ENCODE measurements at places on chromosomes 6 and 20.

DNA sequence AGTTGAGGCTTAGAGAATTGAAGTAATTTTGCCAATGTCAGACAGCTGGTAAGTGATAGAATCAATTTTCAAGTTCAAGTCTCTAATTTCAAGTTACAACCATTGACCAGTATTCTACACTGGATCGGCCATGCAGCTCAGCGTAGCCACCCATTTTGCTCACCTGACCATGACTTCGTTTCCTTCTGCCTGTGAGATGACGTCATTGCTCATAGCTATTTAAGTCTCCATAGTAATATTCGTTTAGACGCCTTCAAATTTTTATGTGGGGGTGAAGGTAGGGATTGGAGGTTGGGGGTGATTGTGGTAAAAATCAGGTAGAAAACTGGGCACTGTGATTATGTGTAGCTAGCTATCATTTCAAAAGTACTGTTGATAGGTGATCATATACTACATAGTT is 5.6 kb upstream of the HTR1B start:
- no peak for DNase-seq

DNA sequence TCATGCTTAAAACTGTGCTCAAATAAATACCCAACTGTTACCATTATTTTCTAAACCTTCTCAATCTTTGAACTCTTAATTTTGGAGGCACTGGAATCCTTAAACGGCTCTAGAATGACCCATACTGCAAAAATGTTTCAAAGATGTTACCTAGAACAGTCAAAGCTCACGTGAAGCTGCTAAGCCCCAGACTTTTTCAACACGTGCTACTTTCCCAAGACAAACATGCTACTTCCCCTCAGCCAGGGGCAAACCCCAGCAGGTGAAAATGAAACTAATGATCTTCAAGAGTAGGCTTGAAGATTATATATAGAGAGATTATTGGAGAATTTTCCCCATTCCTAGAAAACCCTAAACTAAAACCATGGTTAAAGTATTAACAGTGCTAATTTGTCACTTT is 28.1 kb downstream of the HUS1B start:
- DNase-seq, result no peak

DNA sequence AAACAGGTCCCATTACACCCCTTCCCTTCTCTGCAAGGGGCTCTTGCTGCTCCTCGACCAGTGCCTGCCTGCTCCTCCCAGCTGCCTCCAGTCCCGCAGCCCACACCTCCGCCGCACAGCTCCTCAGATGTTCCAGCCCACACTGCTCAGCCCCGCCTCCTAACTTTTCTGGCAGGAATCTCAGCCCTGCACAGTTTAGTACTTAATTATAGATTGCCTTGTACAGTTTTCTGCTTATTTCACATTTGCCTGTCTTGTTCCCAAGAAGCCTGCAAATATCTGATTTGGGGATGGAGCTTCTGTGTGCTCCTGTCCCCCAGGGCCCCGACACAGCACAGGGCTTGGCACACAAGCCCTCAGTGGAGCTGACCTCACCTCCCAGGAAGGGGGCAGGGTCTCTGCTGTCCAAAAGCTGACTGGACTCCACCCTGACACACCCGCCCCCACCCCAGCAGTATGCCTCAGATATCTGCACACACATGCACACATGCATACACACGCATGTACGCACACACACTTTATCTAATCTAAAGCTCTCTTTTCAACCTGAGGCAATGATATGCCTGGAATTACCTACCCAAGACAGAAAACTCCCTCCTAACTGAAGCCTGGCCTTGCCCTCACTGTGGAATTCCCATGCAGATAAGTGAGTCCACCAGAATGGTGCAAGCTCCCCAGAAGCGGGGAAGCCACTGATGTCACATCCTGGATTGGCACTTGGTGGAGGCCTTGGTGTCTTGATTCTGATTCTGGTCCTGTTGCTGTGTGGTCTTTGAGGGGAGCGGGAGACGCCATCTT is 1.2 kb upstream of the PNPLA1 start:
- DNase-seq, result no peak

DNA sequence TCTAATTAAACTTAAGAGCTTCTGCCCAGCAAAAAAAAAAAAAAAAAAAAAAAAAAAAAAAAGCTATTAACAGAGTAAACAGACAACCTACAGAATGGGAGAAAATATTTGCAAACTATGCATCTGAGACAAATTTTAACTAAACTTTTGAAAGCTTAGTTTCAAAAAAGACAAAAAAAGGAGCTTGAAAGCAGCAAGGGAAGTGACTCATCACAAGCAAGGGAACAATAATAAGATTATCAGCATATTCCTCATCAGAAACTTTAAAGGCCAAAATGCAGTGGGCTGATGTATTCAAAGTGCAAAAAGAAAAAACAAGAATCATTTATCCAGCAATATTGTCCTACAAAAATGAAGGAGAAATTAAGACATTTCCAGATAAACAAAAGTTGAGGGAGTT is 158.6 kb downstream of the RNF144B start:
- DNase-seq, result no peak

- no peak for DNase-seq
Observed at GRCh38 chr6:15508441-15508871, 154.4 kb downstream of the DTNBP1 start.

DNA sequence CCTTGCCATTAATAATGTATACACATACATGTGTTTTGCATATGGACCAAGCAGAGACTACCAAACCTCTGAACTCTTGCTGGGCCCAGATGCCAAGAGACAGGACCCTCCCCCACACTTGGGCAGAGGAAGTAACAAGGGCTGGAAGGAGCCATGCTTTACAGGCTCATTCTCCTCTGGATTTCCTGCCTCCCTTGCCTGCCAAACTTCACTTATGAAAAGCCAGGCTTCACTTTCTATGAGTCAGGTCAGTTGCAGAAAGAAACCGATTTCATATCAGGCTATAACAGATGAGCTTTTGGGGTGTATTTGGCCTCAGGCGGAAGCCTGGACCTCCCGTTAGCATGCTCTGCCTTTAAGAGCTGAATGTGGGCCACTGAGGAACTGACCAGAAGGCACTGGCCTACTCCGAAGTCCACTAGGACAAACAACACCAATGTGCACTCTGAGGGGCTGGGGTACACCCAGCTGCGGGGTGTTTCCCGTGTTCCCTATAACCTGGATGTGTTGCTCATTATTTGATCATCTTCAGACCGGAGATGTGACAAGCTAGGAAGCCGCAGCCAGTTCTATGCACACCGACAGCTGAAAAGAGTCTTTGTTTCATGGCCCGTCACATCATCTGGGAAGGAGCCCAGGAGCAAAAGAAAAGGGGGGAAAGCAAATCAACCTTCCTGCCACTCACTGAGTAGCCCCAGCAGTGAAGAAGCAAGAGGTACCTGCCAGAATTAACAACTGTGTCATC is 28.5 kb downstream of the HAO1 start:
- no peak for DNase-seq

GRCh38 chr6:21478883-21479539 is 114.5 kb upstream of the SOX4 start:
- no peak for DNase-seq

GRCh38 chr20:6140947-6141346 is 18.1 kb upstream of the FERMT1 start:
- no peak for DNase-seq
